ENCODE measurements at places on chromosomes 13 and 19.

DNA sequence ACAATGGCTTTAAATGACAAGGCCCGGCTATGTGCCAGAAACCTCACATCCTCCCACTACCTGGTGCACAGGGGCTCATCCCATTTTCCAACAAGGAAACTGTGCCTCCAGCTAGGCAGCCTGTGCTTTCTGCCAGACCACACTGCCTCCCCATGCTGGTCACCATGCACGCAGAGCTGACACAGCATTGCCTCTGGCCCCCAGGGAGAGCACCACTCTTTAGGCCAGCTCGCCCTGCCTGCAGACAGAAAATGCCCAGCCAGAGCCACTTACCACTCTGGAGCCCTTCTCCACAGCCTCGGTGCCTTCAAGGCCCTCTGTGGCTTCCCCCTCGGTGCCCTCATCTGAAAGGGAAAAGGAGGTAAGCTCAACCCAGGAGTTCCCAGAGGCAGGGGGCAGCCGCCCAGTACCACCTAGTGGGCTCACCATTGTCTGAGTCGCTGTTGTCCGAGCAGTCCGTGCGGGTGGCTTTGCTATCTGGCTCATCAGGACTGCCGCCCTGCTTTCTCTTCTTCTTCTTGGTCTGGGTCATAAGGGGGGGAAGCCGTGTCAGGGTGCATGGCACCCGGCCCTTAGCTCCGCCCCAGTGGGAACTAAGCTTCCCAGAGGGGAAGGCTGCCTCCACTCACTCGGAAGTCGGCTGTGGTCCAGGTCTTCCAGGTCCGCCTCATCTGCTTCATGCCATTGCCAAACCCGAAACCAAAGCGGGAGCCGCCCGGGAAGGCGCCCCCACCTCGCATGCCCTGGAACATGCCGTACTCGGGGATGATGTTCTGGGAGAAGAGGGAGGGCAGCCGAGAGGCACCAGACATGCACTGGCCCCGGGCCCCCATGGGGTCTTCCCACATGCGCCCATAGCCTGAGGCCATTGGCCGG, 18.0 kb downstream of the AKAP8L start:
- DNase-seq: no peak

GRCh38 chr19:18089726-18090125, 3.0 kb upstream of the IL12RB1 start:
- no peak for DNase-seq

DNA sequence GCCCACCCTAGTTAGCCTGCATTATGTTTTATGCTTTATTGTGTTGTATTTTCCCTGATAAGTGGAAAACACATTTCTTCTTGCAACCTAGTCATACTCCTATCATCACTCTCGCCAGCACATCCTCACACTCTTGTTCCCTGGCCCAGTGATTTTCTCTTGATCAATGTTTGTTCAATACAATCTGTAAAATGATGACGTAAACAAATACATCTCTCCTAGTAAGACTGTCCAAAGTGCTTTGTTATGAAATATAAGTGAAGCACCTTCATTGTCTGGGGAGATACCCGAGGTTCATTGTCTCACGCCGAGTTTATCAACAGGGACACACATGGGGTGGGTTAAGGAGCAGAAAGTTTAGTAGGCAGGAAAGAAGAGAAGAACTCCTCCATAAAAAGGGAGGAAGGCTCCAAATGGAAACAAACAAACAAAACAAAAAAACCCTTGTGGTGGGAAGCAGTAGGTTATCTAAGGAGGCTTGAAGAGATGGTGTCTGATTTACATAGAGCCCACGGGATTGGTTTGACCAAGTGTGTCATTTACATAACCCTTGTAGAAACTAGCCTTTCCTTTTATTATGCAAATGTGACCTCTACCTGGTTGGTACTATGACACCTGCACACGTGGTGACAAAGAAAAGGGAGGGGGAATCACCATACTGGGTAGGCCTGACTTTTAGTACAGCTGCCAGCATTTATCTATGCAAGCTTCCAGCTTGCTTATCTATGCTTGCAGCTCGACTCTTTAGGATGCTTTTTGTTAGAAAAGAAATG, 1317.9 kb upstream of the SPRY2 start:
- no peak for DNase-seq

DNA sequence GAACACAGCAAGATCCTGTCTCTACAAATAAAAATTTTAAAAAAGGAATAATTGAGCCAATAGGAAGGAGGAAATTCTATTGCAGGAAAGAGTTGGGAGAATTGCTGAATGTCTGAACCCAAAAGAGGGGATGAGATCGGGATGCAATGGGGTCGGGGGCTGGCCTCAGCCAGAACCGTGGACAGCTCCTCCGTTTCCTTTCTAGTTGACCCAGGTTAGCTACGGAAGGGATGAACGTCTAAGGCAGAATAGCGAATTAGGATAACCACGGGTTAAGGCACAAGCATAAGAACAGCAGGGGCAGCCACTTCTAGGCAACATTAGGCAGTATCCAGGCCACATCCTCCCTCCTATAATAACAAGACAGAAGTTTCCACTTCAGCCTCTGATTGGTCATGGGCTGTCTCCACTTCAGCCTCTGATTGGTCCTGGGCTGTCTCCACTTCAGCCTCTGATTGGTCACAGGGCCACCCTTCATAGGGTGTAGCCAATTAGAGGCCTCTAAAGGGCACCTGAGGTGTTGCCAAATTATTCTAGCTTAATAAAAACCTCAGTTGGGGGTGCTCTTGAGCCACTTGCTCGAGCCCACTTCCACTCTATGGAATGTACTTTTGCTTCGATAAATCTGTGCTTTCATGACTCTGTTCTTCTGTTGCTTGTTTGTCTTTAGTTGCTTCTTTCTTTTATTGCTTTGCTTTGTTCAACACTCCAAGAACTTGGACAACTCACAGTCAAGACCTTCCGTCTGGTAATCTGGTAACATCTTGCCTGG, 24.9 kb upstream of the TPM4 start:
- peak; percentile 26 for DNase-seq

DNA sequence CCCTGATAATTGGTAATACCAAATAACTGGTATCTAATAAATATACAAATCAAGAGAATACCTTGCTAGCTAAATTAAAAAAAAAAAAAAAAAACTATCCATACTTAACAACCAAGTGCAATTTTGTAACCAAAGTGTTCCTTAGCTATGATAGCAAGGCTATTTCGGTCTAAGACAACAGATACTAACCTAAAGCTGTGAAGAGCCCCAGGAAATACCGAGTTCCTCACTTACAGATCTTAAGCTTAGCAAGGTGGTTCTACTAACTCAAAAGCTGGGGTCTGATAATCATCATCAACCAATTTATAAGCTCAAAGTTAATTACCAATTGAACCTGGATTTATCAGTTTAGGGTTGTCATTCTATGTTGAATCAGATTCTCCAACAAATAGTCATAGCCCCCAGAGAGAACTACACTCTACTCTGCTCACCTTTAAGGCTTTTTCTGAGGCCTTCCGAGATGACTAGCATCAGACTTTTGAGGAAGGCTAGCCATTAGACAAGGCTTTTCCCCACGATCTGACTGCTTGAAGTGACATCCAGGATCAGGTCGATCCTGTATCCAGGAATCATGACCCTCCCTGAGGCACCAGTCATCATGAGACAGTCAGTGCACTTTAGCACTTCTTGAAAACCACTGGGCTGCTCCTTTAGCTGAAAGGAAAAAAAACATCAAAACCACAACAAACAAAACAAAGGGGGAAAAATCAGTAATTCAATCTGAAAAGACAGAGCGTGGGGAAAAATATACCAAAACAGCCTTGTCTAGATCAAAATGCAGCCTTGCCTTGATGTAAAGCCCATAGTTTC, 31.9 kb downstream of the INTS6 start:
- no peak for DNase-seq

- no peak for DNase-seq
These were observed 30.3 kb upstream of the LRCH1 start for GRCh38 chr13:46522748-46523030.

- no peak for DNase-seq
These were observed 3.6 kb upstream of the IFNL2 start for GRCh38 chr19:39264306-39265290.

DNA sequence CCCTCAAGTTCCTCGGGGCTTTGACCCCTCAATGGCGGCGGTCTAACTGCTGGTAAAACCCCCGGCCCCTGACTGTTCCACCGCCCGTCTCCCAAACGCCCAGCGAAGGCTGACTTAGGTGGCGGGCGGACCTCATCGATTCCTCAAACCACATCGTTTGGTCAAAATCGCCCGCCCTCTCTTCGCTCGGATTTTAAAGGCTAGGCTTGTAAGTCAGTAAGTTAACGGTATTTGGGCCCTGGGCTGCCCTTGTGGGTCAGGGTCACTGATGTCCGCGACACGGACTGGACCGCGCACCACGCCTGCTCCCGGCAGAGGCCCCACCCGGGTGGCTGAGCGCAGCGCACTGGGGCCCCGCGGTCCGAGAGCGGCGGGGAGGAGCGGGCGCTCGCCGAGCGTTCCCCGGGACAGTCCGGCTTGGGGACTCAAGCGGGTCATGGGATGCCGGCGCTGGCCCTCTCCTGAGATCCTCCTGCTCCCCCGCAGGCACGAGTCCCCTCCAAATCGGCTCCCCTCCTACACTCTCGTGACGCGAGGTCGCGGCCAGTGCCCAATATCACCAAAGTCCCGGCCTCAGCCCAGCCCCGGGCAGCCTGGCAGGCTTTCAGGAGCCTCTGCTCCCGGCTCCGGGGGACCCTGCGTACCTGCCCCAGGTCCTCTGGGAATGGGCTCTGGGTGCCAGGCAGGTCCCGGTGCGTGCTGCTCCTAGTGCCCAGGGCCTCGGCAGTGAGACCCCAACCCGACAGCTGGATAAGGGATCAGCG, 1.0 kb downstream of the FLT1 start:
- DNase-seq: no peak

GRCh38 chr19:49524812-49525455, 2.9 kb upstream of the RCN3 start:
- no peak for DNase-seq

DNA sequence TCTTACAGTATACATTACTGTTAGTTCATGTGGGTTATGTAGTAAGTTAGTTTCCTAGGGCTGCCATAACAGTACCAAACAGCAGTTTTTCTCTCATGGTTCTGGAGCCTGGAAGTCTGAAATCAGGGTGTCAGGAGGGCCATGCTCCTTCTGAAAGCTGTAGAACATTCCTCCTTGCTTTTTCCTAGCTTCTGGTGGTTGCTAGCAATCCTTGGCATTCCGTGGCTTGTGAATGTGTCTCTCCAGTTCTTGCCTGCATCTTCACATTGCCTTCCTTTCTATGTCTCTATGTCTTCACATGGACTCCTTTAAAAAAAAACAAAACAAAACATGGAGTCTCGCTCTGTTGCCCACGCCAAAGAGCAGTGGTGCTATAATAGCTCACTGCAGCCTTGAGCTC, 95.4 kb downstream of the WDFY2 start:
- no peak for DNase-seq

DNA sequence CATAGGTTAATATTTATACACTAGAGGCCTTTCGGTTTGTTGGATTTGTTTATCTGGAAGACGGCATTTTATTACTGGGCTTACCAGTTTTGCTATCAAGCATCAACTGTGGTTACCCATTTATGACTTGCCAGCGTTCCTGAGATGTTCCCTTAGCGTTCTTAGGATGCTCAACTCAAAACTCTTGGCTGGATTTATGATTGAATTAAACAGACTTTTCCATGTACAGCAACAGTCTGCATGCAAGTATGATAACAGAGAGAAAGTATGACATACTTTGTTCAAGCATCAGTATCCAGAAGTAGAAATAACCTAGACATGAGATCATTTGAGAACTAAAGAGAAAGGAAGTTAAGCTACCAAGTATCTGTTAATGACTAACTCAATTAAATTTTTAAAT, 29.9 kb upstream of the RNF113B start:
- DNase-seq: no peak

- DNase-seq: no peak
These were observed 856 bp downstream of the TEX26 start for GRCh38 chr13:30933354-30933670.

DNA sequence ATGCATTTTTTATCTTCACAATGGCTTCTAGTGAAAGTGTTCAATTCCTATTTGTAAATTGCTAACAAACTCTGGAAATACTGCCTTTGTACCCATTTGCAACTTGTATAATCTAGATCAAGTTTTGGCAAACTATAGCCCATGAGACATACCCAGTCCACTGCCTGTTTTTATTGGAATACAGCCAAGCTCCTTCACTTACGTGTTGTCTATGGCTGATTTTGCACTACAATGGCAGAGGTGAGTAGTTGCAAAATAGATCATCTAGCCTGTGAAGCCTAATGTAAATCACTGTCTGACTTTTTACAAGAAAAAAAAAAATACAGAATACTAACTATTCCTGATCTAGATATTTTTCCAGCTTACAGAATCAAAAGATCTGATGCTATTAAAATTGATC, 37.1 kb downstream of the DZIP1 start:
- DNase-seq: peak; percentile 86

GRCh38 chr19:952680-953444, 27.0 kb downstream of the ARID3A start:
- no peak for DNase-seq

GRCh38 chr19:54415208-54415900, at the start of gene TTYH1:
Gene TTYH1, plus strand, starts transcription at chr19:54415464. Its CDS starts 89 bp downstream, at chr19:54415553.
- no peak for DNase-seq

DNA sequence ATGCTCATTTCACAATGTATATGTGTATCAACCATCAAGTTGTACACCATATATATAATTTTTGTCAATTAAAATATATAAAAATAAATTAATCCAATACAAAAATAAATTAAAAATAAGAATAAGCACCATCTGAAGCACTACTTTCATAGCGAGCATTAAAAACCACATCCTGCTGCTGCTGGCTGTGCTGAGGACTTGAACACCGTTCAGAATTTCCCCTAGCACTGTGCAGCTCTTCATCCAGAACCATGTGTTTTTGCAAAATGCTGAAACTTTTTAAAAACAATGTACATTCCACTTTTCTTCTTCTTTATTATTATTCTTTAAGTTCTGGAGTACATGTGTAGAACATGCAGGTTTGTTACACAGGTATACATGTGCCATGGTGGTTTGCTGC, 40.0 kb upstream of the FOXO1 start:
- no peak for DNase-seq

GRCh38 chr13:97221466-97221865, 667 bp upstream of the MBNL2 start:
- DNase-seq: no peak

DNA sequence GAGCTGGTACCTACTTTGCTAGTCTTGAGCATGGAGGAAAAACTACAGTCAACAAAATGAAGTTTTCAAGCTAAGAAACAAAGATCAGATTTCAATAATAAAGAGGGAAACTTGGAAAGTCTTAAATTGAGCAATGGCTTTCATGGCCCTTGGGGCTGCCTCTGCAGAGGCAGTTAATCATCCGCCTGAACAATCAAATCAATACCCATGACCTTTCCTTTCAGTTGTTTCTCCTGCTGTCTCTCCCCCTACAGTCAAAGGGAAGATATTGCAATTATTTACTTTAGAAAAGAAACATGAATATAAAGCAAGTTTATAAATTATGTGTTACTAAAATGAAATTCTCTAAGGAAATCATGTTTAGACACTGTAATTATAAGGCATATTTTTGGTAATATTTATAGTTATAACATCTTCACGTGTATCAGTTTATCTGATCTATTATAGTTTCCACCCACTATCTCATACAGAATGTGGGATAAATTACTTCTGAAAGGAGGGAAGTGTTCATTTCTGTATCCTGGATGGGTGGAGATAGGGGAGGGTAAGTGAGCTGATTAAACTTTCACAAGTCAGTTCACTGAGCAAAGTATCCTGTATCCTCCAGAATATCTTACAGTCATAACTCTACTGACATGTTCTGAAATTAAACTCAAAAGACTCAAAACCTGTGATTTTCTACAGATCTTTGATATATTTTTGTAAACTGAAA, 72.4 kb upstream of the TSC22D1 start:
- peak; percentile 37 for DNase-seq

GRCh38 chr13:74741732-74742131, 607.5 kb upstream of the KLF12 start:
- DNase-seq: no peak

GRCh38 chr13:105159841-105160240, 1375.6 kb downstream of the EFNB2 start:
- no peak for DNase-seq
